ENCODE measurements at places on chromosomes 7 and 10.

- peak; percentile 54 for DNase-seq
Observed at GRCh38 chr10:451021-451471, 238.4 kb downstream of the DIP2C start.

- DNase-seq, result no peak
Observed at GRCh38 chr10:14552015-14552414, 221.3 kb upstream of the FRMD4A start.

DNA sequence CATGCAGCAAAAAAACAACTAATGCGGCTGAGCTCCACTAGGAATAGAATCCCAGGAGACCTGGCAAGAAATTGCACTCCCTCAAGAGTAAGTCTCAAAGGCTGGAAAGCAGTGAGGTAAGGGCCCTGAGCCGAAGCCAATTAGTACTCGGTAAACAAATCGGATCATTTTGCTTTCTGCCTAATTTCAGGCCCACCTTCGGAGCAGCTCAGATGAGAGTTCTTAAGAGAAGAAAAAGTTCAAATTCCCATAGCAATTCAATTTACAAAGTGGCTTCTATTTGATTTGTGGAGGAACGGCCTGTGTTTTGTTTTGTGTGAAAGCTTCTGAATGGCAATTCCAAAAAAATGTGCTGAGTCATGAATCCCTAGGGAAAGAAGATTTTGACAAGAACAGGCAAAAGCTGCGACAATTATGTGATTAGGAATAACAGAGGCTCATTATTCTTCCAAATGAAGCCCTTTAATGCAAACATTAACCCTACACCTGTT lies 60.9 kb downstream of the SLC16A9 start:
- DNase-seq, result no peak

DNA sequence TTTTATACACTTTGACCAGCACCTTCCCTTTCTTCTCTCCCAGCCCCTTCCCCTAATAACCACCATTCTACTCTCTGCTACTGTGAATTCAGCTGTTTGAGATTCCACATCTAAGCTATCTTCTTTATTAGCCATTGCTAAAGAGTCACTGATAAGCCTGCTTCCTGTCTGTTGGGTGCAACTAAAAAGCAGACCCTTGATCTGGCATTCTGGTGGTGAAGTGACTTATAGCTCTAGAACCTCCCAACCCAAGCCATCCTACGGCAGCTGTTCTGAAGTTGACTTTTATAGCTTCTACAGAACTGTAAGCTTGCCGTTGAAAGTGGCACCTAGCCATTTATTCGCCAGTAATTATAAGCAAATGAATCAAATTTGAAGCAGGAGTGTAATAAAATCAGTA lies 105.6 kb downstream of the AHR start:
- no peak for DNase-seq

DNA sequence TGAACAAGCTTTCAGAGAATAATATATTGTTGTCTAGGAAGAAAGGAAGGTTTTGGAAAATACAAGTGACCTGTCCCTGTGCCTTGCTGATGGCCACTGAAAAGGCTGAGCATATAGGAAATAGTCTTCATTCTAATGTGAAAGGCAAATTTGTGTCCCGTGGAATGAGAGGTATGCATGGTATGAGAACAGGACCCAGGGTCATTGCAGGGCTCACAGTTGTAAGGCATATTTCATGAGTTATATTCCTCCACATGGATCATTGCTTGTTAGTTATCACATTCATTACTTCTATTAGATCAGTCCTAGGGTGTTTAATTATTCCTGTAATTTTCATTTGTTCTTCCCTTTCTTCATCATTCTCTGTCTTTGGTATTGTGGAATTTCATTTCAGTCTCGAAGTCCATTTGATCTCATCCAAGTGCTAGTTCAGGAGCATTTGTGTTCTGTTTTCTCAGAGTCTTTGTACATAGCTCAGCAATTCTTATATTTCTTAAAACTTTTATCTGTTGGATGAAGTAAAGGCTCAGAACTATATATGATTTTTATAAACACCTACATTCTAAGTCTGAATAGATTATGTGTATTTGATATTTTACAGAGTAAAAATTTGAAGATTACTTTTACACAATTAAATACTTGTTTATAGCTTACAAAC lies 39.4 kb upstream of the ARHGAP21 start:
- DNase-seq, result no peak

GRCh38 chr7:158705234-158705850 lies 738 bp upstream of the NCAPG2 start:
- no peak for DNase-seq

DNA sequence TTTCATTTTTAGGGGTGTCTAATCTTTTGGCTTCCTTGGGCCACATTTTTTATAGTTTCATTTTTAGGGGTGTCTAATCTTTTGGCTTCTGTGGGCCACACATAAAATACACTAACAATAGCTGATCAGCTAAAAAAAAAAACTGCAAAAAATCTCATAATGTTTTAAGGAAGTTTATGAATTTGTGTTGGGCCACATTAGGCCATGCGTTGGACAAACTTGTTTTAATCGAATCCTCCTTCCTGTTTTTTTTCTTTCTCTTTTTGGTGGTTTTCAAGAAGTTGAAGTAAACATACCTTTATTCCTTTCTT lies 37.4 kb downstream of the ZNRF2 start:
- DNase-seq, result no peak

DNA sequence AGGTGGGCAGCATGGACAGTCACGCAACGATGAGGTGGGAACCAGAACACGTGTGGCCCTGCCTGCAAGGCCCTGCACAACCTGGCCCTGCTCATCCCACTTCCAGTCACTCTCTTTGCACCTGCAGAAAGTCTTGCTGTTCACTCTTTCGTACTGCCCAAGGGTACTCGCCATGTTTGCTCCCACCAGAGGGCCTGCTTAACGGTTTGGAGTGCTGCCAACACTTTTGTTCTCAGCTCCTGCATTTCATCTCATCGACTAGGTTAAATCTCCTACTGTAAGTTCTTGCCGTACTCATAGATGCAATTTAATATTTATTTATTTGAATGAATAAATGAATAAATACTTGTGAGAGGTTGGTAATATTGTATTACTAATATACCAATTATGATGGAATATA lies 315.3 kb downstream of the SDK1 start:
- no peak for DNase-seq

DNA sequence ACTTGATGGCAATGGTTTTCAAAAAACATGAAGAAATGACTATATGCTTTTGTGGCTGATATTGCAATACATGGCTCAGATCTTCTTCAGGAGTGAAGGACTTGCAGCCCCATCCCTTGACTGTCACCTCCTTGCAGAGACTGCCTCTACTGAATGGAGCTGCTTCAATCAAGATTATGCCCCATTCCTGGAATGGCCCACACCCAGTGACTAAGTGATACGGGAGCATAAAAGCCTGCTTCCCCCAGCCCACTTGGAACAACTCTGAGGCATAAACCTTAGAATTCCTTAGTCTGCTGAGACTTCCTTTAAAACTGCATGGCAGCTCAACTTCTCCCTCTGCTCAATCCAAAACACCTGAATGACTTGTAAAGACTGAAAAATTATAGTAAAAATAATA lies 957.1 kb downstream of the SORCS3 start:
- DNase-seq, result no peak

DNA sequence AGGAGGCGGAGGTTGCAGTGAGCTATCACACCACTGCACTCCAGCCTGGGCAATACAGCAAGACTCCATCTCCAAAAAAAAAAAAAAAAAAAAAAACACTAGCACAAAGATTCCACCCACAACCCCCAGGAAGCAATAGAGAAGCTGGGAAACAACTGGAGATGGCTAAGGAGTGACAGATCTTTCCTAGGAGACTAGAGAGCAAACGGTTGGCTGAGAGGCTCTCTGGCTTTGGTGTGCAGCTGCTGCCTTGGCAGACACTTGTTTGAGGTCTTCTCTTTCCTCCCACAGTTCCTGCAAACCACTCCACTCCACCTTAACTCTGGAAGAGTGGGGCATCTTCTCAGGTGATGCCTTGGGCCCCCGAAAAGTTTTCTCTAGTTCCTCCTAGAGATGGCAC lies 78.5 kb upstream of the LANCL2 start:
- DNase-seq, result no peak

GRCh38 chr10:131077031-131077430 lies 234.5 kb downstream of the TCERG1L start:
- no peak for DNase-seq

GRCh38 chr10:71597821-71598498 lies 121.6 kb downstream of the C10orf105 start:
- no peak for DNase-seq

GRCh38 chr10:99551158-99551557 lies 18.4 kb downstream of the NKX2-3 start:
- no peak for DNase-seq
